ENCODE measurements at places on chromosomes 1 and 21.

GRCh38 chr21:42151148-42151947 lies 67.6 kb upstream of the ABCG1 start:
- no peak for DNase-seq

GRCh38 chr1:55081188-55081904 lies 42.0 kb downstream of the PCSK9 start:
- DNase-seq = no peak

DNA sequence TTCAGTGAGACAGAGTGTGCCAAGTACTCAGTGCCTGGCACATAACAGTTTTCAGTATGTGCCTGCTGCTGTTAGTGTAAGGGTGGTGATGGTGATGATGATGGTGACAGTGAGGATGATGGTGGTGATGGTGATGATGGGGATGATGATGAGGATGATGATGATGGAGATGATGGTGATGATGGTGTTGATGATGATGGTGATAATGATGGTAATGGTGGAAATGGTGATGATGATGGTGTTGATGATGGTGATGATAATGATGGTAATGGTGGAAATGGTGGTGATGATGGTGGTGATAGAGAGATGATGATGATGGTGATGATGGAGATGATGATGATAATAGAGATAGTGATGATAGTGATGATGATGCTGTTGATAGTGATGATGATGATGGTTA lies 62.0 kb downstream of the AJAP1 start:
- DNase-seq = no peak

DNA sequence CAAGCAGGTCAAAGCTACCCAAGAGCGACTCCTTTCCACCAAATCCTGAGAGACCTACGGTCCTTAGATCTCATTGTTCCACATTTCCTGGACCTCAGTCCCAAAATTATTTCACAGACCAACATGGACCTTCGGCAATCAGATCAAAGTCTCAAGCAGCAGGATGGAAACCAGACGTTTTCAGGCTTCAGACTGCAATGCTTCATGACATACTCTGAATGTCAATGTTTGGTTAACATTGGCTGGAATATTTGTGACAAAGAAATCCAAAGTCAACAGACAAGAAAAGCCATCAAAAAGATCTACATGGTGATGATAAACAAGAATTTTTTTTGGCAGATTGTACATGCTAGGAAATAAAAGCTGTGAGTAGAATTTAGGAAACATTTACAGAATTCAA lies 1057.3 kb downstream of the ADGRL2 start:
- DNase-seq = peak; percentile 8
